ENCODE measurements at places on chromosomes 6 and 20.
A peak's percentile ranks its signal among the peaks of the same experiment; 100 is the strongest.

DNA sequence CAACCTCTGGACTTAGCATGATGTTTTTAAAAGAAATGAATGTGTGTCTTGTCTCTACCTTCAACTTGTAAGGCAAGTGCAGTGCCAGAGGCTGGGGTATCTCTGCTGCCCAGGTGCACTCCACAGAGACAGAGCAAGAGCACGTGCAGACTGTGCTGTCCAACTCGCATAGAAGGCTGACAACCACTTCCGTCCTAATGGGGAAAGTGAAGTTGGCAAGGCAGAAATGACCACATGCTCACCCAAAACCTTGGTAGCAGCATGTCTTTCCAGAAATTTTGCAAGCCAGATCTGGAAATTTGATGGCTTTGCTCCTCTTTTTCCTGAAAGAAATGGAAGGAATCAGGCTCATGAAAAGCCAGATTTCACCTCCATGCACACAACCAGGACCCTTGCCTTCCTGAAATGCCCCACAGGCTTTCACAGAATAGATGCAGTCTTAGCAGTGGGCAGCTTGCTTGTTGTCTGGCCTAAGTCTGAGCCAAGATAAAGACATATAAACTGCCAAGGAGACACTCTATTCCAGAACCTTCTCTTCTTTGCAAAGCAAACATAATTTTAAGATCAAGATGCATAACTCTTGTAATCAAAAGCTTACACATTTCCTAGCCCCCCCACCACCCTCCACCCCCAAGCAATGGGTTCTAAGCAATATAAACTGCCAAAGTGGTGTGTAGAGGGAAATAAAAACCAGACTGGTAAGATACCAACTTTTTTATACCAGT is 26.8 kb downstream of the SLC22A3 start:
- DNase-seq: no peak

GRCh38 chr6:140050101-140050995 is 675.9 kb upstream of the CITED2 start:
- no peak for DNase-seq

GRCh38 chr20:50415516-50416268 is 94.5 kb upstream of the PTPN1 start:
- no peak for DNase-seq

GRCh38 chr20:48460681-48461080 is 367.1 kb downstream of the PREX1 start:
- no peak for DNase-seq

- DNase-seq: no peak
Observed at GRCh38 chr20:18533491-18533890, 25.8 kb downstream of the SEC23B start.

GRCh38 chr6:150334790-150335783 is 33.7 kb upstream of the IYD start:
- DNase-seq: peak; percentile 27

All from NCI-H774 (cell line).